ACHN (cell line): ENCODE measurements at places on chromosomes 1 and 21.

DNA sequence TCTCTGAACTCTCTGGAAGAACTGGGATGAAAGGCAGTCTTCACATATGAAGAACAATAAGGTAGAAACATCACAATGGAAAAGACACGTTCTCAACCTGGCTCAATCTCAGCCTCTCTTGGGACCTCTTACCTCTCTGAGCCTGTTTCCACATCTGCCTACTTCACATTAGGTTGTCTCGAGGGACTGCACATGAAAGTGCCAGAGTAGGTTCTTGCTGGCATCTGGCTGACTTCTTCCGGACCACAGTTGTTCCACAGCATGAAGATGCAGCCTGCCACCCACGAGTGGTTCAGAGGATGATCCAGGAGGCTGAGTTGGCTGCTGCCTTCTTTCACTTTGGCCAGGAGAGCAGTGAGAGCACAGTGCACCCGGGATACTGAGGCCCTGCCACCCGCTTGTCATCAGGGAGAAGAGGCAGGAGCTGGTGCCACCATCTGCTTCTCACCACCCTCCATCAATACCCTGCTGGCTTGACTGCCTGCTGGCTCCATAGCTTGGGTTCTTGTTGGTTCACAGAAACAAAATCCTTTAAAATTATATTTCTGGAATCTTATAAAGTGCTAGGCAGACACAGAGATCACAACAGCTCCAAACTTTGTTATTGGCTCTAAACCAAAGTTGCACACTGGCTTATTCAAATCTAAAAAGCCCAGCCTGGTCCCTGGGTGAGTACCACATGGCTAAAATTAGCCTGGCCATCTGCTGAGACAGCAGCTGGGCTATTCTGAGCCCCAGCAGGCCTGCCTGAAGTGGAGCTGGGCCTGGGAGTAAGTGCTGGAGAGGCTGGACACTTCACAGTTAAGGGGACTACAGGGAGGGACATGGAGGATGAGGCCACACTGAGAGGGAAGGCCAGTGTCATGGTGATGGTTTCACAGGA, 46.9 kb upstream of the LIN9 start:
- no peak for DNase-seq

DNA sequence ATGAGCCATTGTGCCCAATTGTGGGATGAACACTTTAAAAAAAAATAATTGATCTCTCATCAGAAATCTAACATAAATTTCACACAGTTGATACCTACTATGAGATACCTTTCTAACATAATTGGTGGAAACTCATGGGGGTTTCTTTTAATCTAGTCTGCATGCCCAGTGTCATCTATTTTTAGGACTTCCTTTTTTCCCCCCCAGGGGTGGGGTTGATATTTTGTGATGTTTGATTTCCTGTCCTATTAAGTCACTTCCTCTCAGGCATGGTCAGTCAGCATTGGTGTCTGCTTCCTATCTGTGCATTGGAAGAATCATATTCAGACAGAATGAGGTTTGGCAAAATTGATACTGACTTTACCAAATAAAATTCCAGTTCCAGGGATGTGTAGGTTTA, 21.5 kb downstream of the NFYC start:
- DNase-seq, result no peak

DNA sequence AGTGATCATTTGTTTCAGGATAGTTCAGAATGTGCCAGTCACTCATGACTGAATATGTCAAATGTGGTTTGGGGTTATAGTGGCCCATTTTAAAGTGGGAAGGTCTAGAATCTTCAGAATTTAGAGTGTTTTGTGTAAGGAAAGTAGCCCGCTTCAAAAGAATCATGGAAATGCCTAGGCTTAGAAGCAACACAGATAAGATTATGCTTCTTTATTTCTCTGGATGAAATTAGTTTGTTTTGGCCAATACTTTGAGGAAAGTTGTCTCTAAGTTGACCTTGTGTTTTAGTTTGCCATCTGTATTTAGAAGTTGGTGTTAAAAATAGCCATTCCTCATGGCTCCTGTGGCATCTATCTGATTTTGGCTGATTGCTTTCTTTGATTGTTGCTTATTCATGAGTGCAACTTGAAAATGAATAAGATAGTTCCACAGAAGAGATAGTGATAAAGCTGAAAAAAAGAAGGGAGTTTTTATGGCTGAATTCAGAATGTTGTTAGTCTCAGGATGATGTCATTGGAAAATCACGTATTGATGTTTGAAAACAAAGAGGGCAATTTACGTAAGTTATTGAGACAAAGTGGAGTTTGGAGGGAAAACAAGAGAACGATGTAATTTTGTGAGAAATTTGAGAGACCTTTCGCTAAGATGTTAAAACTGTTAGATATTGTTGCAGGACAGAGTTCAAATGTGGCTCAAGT, 71.9 kb downstream of the PLA2G4A start:
- no peak for DNase-seq

DNA sequence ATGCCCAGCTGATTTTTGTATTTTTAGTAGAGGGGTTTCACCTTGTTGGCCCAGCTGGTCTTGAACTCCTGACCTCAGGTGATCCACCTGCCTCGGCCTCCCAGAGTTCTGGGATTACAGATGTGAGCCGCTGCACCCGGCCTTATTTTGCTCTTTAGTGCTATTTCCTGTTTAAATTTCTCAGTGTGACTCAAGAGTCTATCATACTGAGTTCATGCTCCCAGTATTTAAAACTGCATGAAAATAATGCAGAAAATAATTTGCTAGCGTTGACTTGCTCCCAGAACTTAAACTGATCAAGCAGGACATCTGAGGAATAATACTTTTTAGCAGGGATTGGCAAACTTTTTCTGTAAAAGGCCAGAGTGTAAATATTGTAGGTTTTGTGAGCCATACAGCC, 86.4 kb upstream of the C1orf21 start:
- DNase-seq, result no peak

DNA sequence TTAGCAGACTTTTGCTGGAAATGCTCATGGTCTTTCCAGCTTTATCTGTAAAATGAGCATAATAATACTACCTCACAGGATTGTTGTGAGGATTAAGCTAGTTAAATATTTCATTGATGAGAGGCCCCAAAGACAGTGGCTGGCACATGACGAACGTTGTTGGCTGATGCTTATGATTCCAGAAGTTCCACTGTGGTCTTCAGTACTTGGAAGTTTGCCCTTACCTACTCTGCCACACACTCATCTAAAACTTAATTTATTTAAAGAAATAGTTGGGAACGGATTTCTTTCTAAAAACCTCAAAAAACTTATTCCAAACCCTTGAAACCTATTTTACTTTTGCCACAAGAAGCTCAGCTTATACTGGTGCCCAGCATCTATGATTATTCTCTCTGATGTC, 170.7 kb downstream of the DHRS3 start:
- DNase-seq, result no peak
